ENCODE measurements at places on chromosomes 16 and 17. TPM values are rescaled to one million over a fixed set of nuclear protein-coding genes. Genes with fewer than 3 reads are reported as not detected.

Gene CLEC3A
- not detected for polyA plus RNA-seq

Gene GLOD4
- 57.9 TPM for polyA plus RNA-seq

GRCh38 chr17:27609611-27610303 lies 21.2 kb upstream of the LGALS9 start:
- DNase-seq, result no peak

GRCh38 chr17:15049795-15050160 lies 215.3 kb downstream of the PMP22 start:
- DNase-seq, result no peak

- DNase-seq, result no peak
These were observed 36.6 kb downstream of the KIAA0513 start for GRCh38 chr16:85064186-85064585.

GRCh38 chr16:13291591-13292333 lies 390.4 kb downstream of the SHISA9 start:
- no peak for DNase-seq

GRCh38 chr17:34850964-34851363 lies 110.3 kb downstream of the CCT6B start:
- no peak for DNase-seq

DNA sequence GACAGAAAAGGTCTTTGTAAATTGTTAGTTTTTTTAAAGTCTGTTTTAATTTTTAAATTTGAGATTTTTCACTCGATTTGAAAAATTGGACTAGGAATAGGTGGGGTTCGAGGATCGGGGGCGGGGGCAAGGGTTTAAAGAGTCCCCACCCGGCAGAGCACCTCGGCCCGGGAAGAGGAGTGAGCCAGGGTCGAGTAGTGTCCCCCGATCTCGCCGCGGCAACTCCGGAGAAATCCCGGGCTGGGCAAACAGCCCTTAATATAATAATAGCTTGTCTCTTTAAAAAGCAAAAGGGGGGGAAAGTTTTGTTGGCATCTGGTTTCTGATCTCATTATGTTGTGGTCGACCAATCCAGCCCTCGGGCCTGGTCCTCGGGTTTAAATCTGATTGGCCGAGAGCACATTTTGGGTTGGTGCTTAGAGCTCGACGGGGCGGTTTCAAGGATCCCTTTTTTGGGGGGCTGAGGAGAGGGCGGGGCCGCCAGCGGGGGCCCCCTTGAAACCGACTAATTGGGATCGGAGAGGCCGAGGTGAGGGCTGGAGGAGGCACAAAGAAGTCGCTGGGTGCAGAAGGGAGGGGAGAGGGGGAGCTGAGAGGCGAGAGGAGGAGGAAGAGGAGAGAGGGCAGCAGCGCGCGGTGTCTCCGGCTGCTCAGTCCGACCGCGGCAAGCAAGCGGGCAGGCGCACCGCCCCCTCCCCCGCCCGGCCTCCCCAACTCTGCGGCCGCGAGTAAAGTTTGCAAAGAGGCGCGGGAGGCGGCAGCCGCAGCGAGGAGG lies at the start of gene FZD2:
Gene FZD2, plus strand, starts transcription at position 653 of the 775 bp plus-strand sequence. CDS start 205 bp downstream, outside the sequence.
- peak; percentile 96 for DNase-seq

- DNase-seq, result no peak
These were observed 49.6 kb downstream of the LDHD start for GRCh38 chr16:75066861-75067447.

GRCh38 chr17:61926826-61927207 lies 965 bp downstream of the INTS2 start:
- no peak for DNase-seq
